ENCODE measurements at places on chromosomes 11 and 22.

DNA sequence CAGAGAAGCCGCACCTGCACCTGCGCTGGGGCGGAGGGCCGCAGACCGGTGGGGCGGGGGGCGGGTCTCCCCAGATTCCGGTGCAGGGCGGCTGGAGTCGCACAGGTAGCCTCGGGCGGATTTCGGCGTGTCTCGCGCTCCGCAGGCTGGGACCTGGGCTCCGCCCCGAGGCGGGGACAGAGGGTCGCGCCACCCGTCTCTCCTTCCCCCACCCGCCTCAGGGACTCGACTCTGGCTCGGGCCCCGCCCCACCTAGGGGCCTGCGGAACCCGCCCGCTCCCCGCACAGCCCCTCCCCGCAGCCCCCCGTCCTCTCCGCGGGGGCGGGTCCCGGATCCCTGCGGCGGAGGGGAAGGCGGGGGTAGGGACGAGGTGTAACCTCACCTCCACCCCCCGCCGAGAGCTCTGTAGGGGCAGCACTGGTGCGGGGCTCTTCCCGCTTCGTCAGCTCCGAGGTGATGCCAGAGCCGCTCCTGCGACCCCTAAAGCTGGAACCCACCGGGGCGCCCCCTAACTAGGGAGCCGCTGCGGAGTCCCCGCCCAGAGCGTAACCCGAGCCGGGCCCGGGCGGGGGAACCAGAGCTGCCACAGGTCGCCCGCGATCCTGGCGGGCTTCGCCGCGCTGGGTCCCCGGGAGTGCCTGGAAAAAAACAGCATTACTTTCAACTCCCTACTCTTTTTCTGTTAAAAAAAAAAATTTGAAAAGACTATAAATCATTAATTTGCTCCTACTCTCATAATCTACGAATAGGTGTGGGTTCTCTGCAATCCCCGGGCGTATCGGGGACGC is at the start of gene SLC29A2:
SLC29A2 (minus strand) TSS at position 134 of the 789 bp plus-strand sequence. CDS start 169 bp downstream, outside the sequence.
- peak; percentile 82 for DNase-seq

DNA sequence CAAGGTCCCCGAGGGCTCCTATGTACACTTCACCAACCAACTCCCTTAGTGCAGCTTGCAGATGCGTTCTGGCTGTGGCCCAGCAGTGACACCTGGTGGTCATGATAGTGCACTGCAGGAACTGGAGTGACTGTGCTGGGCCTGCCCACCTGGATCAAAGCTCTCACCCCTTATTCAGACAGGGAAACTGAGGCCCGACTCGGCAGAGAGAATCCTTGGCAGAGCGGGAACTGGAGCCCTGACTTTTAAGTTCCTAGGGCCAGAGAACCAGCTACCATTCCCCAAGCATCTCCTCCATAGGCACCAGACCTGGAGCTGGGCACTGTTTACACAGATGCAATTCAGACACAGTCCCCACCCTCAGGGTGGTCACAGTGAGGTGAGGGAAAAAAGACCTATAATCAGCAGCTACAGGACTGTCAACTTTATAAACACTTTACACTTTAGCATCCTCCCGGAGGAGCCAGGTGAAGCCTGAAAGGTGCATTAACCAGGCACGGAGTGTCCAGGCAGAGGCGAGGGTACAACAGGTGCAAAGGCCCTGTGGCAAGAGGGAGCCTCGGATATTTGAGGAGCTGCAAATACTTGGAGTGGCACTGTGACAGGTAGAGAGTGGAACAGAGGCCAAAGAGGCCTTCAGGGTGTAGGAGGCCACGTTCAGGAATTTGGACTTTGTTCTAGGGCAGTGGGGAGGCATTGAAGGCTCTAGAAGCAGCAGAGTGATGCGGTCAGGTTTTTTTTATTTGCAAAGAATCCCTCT is 22.0 kb downstream of the RHBDD3 start:
- peak; percentile 50 for DNase-seq

GRCh38 chr11:65448418-65449105 is 26.0 kb downstream of the NEAT1 start:
- DNase-seq, result no peak

DNA sequence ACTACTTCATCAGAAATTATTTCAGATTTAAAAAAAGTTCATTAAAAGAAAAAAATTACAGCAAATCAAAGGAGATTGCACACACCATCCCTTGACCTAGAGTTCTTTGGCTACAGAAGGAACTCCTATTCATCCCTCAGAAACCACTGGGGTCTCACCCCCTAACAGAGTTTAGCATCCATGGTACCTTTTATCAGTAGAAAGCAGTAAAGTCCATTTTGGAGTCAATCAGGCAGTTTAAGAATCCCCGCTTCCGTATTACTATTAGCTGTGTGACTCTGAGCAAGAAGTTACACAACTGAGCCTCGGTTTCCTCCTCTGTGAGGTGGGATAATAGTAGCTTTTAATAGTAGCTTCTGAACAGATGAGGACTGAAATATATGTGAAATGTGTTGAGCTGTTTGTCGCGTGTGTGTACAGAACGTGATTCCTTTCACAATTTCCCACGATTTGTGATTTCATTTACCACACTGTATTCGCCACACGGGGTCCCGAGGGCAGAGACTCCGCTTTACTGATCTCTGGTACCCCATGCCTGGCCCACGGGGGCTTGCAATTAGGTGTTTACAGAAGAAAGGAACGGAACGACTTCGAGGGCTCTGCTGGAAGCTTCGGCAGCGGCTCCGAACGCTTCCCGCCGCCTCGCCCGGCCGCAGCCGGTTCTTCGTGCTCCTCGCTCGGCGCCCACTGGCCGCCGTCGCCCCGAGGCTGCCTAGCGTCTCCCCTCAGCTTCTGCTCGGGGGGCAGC is 72.5 kb upstream of the ZBED5 start:
- DNase-seq, result no peak

DNA sequence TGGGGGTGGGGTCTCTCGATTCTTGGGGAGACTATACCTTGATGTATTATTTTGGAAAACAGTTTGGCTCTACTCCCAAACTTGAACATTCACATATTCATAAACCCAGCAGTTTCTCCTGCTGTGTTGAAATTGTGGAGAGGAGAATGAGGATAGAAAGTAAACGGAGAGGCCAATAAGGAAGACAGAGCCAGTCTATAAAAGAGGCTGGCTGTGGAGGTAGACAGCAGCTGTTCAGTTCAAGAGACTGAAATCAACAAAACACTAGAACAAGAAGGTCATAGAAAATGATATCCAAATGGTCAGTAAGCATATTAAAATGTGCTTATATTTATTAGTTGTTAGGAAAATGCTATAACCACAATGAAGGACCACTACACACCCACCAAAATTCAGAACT is 1.9 kb upstream of the MOGAT2 start:
- DNase-seq, result no peak

- no peak for DNase-seq
These were observed 19.3 kb downstream of the HPS4 start for GRCh38 chr22:26464312-26464711.

DNA sequence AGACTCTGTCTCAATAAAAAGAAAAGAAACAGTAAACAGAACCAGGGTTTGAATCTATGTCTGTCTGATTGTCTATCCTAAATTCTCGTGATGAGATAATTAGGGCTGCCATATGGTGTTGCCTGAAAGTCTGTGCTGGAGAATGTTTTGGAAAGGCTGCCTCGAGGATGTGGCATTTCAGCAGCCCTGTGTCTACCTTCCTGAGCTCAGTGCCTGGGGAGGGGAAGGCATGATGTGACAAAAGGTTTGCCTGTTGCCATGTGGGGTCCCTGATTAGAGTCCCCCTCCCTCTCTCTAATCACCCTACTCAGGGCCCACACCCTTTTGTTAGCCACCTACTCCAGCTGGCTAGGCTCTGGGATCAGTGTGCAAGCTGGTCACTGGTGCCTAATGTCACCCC is 15.2 kb downstream of the CD82 start:
- DNase-seq, result no peak

DNA sequence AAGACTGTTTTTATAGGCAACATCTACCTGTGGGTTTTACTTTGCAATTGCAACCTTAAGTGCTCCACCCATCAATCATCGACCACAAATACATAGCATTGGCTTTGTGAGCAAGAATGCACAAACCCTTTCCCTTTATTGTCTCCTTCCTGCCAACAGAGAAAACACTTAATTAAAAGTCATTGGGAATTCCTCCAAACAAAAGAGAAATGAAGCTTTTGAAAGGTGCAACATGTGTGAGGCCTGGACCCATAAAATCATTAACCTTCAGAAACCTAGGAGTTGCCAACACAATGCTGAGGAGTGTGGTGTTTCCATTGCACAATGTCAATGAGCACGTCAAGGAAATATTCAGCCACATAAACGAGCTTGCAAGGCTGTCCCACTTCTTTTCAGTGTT is 223.2 kb downstream of the BLID start:
- no peak for DNase-seq

DNA sequence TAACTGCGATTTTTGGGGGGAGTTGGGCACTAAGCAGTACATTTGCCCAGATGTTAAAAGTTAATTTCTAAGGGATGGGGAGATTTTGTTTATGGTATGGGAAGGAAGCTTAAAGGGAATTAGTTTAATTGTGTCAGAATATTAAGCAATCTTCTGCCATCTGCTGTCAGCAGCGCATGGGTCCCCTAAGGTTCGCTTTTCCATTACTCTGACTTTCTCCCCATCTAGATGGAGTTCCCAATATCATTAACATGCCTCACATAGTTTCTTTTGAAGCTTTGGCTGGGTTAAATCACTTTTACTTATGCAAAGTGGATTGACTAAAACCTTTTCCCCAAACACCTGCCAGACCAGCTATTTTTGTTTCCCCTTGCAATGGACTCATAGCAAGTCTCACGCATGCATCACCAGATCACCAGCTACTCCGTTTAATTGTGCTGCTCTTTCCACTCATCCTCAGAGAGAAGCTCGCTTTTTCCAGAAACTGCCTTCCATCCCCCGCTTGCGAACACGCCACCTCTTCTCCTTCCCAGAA is 172.7 kb downstream of the FAT3 start:
- no peak for DNase-seq

GRCh38 chr11:17906436-17906835 is 106.4 kb downstream of the SERGEF start:
- DNase-seq, result no peak

- DNase-seq, result no peak
These were observed 8.9 kb downstream of the RASGRP2 start for GRCh38 chr11:64734811-64735724.
